Naive thymus-derived CD4-positive, alpha-beta T cell (primary cell): ENCODE measurements at places on chromosomes 16 and 17.

DNA sequence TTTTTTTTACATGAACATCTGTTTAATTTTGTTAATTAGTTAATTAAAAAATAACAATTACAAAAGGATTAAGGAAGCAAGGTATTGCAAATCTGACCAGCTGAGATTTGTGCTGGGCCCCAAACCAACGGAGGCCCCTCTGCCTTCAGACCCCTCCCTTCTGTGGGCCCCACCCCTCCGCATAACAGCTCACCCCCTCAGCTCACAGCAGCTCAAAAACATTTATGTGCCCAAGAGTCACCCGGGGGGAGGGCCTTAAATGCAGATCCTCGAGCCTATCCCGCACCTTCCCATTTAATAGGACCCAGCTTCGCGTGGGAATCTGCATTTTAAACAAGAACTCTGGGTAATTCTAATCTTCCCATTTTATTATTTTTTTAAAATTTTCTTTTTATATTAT, 75.0 kb downstream of the MGAT5B start:
- no peak for DNase-seq

- DNase-seq = no peak
Observed at GRCh38 chr16:65876624-65877023, 489.9 kb upstream of the CDH5 start.

- DNase-seq = no peak
Observed at GRCh38 chr16:31499928-31500327, 8.3 kb downstream of the RUSF1 start.

- DNase-seq = peak; percentile 11
Observed at GRCh38 chr17:75996665-75997590, 3.7 kb upstream of the CDK3 start.

GRCh38 chr17:17999364-18000029, 26.8 kb downstream of the DRC3 start:
- DNase-seq = no peak
